ENCODE measurements at places on chromosomes 12 and 14.

GRCh38 chr12:26520869-26521268 is 312.1 kb downstream of the ITPR2 start:
- DNase-seq, result no peak

DNA sequence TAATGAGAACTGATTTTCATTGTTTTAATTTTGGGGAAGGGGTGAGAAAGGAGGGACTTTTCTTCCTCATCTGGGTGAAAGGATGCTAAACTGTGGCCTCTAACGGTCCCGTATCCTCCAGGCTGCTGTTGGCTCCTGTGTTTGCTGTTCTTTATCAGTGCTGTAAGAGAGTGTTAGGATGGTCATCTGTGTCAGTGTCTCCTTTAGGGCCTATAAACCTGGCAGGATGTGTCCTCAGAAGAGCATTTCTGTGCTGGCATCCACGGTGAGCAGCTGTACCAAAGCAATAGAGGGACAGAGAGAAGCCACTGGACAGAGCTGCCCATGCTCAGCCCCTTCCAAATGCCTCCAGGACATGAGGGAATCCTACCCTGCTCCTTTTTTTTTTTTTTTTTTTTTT is 253.1 kb downstream of the ZFP36L1 start:
- DNase-seq, result no peak

DNA sequence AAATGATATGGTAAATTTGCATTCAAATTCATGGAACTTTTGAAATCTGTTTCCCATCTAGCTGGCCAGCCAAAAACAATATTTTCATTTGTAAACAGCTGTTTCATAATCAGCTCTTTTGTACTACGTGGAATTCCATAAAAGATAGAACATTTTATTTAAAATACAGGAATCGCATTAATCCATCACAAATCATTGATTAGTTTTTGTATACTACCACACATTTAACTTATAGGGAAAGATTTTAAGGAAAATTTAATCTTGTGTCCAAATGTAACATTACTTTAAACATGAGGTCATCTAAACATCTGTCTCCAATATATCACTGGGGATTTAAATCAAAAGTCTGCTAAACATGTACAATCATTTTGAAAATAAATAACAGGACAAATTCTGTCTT is 33.5 kb downstream of the SLC25A21 start:
- DNase-seq, result no peak

DNA sequence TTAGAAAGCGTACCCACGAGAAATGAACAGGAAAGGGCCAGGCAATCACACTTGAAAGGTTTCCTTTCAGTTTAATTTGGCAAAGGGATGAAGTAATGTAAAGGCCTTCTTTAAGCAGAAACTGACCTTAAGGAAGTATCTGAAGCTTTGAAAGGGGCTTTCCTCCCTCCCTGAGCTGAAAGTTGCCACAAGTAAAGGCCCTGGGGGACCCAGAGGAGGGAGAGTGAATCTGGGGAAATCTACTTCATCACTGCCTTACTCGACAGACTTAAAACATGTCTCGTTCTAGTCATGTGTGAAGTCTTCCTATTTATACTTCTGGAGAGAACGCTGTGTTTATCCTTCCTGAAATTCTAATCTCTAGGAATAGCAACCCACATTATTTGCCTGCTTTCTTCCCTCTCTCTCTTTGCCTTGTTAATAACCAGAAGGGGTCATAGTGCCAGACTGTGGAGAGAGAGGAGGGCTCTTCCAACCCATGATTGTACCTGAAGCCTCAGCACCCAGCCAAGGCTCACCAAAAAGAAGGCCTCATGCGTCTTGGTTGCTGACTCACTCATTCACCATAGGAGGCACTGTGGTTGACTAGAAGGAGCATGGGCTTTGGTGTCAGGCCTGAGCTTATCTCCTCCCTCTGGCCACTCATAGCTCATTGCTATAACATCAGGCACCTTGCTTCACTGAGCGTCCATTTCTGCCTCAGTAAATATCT is 10.2 kb upstream of the GPX2 start:
- no peak for DNase-seq

DNA sequence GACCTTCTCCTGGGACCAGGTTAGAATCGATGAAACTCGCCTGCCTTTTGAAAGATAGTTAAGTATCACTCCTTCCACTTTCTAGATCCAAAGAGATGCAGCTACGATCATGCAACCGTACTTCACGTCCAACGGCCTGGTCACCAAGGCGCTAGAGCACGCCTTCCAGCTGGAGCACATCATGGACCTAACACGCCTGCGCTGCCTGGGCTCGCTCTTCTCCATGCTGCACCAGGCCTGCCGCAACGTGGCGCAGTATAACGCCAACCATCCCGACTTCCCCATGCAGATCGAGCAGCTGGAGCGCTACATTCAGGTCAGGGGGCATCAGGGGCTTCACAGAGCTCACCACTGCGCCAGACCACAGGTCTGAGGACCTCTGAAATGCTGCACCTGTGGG is 51.4 kb downstream of the DYNC1H1 start:
- no peak for DNase-seq

GRCh38 chr12:3106579-3106978 is 29.4 kb downstream of the TSPAN9 start:
- no peak for DNase-seq

GRCh38 chr12:51705450-51705849 is 114.4 kb downstream of the SCN8A start:
- DNase-seq, result no peak

DNA sequence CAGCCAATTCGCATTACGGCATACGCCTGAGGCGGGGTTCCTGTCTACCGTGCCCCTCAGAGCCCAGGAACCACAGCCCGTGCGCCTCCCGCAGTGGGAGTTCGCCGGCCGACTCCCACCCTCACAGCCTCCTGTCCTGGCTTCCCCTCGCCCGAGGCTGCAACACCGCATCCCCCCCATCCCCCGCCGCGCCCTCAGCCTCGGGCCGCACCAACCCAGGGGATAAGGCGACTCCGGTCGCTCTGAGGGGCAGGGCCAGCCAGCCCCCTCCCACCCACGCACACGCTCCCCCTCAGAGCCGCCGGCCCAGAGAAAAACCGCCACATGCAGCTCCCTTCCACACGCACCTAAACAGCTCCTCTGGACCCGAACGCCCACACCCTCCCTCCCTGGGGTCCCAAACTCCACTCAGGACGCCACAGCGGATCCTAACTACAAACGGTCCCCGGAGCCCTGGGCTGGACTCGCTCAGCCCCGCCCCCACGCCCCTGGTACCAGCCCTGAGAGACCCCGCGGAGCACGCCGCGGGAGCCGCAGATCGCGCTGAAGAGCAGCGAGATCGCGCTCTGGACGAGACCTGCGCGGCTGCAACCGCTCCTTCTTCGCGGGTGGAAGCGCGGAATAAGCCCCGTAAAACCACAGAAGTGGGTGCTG is at the start of gene C14orf39:
Gene C14orf39, minus strand, starts transcription at position 466 of the 654 bp plus-strand sequence. CDS start 985 bp downstream, outside the sequence.
- no peak for DNase-seq

- no peak for DNase-seq
Observed at GRCh38 chr14:101373690-101374295, 187.5 kb upstream of the DIO3 start.
